ENCODE measurements at places on chromosomes 2 and 18.
A peak's percentile ranks its signal among the peaks of the same experiment; 100 is the strongest.

- DNase-seq: no peak
Observed at GRCh38 chr2:132404056-132404455, 12.5 kb upstream of the GPR39 start.

DNA sequence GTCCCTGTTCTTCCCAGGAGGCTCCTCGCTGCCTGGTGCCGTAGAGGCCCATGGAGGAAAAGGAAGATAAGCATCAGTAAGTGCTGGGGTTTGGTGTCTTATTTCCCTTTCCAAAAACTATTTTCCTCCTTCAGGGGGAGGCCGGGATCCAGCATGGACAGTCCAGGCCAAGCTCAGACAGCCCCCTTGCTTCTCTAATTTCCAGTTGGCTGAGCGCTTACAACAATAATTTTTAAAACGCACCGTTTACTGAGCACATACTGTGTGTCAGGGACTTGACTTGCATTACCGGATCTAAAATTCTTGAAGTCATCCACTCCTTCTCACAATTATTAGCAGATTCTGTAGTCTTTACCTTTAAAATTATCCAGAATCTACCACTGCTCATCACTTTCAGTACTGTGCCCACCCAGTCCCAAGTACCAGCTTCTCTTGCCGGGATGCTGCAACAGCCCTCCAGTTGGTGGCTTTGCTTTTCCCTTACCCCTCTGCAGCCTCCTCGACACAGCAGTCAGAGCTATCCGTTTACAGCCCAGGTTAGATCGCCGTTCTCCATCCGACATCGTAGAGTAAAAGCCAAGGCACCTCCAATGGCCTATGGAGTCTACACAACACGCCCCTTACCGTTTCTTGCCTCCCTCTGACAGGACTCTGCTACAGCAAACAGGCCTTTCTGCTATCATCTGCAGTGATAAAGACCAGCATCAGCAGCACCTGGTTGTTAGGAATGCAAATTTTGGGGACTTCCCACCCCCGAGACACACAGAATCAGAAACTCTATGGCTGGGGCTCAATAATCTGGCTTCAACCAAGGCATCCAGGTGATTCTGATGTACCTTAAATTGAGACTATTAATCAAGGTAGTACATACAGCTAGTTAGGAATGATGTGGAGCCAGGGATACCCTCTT, 75.2 kb upstream of the TSPYL6 start:
- peak; percentile 17 for DNase-seq

DNA sequence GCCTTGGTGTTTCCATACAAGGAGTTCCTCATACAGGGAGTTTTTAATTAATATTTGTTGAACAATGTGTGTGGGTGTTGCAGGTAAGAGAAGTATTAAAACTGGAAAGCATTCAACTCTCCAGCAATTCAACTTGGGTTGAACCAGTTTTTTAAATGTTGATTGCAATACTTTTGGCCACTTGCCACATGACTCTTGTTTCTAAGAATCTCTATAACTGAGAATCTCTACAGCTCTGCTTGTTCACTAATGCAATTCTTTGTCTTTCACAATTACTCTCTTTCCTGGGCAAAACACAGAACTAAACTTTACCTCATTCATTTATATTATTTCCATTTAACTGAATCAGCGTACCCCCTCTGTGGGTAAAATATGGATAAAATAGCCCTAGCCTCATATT, 429.4 kb downstream of the ARHGAP15 start:
- DNase-seq: no peak

GRCh38 chr2:119301413-119301812, 65.2 kb downstream of the C2orf76 start:
- peak; percentile 78 for DNase-seq

- peak; percentile 89 for DNase-seq
Observed at GRCh38 chr2:100036793-100037192, 105.6 kb downstream of the AFF3 start.

DNA sequence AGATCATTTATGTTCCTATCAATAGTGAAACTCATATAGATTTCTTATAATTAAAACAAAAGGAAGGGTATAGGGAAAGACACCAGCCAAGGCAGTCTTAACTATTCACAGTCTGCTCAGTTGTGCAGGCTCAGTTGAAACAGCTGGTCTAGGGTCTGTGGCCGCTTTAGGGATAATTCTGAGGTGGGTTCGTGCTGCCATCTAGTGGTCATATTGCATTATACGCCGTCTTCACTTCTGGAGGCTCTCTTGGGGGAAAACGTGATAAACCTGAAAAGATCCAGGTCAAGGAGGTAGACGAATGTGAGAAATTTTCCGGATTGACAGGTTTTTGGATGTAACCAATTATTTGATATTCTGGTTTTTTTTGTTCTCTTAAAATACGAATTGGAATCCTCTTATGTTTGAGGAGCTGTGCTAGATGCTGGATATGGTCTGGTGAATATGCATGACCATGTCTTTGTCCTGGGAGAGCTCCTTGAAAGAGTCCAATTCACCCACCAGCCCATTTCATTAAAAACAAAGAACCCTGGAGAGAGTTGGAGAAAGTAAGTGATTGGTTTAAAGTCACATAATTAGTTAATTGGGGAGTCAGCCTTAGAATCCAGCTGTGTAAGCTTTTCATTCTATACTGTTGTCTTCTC, 492.4 kb downstream of the PLCL1 start:
- DNase-seq: peak; percentile 69

DNA sequence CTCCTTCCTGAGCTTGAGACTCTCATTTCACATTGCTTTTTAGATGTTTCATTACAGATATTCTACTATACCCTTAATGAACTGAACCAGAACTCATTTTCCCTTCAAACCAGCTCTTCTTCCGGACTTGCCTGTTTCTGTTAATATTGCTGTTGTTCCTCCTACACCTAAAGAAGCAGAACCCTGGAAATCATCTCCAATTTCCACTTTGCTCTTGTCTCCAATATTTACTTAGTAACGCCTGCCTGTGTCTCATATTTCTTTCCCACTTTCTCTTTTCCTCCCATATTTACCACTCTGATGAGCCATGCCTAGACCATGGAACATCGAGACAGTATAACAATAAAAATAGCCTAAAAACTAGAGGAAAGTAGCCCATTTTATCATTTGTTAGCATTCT, 17.9 kb upstream of the GMCL1 start:
- peak; percentile 6 for DNase-seq

DNA sequence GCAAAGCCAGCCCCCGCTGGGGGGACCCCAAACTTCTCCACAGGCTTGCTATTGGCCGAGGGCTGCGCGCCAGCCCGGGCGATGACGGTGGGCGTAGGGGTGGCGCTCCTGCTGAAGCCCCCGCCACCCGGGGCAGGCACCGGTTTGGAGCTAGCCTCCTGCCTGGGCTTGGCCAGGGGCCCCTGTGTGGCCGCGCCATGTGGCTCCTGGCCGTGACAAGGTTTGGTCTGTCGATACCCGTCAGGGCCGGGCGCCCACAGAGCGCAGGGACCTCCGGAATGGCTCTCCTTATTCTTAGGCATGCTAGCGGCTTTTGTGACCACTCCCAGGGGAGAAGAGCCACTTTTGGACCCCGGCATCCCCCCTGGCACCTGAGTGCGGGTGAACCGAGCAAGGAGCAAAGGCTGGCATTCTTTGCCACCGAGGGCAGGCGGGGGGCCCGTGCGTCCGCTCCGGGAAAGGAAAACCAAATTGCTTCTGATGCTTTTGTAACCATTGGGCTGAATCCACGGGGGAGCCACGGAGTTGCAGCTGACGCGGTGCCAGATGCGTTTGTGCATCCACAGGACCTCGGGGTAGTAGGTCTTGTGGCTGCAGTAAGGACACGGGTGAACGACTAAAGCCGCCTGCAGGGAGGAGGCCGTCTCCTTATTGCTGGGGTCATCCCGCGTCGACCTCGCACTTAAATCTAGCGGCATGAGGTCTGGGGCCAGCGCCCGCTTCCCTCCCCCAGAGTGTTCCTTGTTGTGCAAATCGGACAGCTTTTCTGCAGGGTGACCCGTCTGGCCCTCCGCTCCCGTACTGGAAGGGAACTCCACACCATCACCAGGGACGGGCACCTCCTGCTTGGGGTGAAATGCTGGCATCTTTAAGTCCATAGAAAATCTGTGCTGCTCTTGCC, 115.6 kb downstream of the ZNF516 start:
- no peak for DNase-seq

DNA sequence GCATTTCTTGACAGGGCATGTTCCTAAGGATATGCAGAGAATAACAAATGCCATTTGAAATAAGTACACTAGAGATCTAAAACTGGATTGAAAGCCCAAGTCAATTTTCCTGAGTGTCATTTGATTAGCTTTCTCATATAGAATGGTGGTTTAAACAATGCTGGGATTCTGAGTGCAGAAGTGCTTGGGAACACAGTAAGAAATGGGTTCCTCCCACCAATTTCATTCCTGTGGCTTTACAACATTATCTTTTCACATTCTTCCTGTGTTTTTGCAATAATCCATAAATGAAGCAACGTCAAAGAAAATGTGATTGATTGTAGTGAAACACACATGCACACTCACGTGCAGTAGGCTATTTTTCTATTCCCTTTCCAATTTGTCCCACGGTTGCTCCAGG, 1858.4 kb upstream of the PIK3C3 start:
- no peak for DNase-seq

DNA sequence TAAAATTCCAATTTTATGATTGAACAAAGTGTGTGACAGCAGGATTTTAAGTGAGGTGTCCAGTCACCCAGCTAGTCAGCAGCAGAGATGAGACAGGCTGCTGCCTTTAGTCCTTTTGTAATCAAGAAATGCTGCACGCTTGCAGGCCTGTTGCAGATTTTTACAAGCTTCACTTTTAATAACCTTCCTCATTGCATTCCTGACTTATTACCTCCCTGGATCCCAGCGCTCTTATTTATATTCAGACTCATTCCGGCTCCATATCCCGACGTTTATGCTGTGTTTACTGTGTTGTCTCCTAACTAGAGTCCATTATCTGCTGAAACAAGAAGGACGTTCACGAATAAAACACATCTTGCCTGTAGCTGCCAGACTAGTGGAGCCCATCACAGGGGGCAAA, 442.5 kb upstream of the KLHL29 start:
- DNase-seq: no peak

GRCh38 chr2:215727507-215728503, 285.5 kb downstream of the MREG start:
- no peak for DNase-seq

GRCh38 chr2:173584676-173585458, 230.2 kb downstream of the CDCA7 start:
- DNase-seq: no peak

DNA sequence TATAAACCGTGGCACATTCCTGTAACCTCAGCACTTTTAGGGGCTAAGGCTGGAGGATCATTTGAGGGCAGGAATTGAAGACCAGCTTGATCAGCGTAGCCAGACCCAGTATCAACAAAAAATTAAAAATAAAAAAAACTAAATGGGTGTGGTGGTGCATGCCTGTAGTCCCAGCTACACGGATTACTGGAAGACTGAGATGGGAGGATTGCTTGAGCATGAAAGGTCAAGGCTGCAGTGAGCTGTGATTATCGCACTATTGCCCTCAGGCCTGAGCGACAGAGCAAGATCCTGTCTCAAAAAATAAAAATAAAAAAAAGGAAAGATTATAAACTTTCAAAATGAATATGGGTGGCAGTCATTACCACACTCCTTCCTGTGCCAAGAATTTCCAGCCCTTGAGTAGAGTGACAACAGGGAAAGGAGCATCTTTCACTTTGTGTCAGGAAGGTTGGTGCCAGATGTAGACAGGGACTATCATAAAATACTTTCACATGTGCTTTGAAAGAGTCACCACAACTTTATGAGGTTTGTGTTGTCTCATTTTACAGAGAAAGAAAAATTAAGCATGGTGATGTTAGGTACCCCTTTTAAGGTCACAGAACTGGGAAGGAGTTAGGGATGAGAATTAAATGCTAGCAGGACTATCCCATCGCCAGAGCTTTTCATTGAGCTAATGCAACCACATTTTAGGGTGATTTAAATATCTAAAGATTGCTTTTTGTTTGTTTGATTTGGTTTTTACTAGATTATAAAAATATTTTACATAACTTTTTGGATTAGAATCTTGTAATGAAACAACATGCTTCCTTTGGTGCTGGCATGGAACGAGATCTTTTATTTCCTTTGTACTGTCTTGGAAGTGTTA, 1617.4 kb upstream of the ACVR2A start:
- DNase-seq: no peak

GRCh38 chr2:199310771-199311585, 146.8 kb downstream of the SATB2 start:
- DNase-seq: peak; percentile 95

DNA sequence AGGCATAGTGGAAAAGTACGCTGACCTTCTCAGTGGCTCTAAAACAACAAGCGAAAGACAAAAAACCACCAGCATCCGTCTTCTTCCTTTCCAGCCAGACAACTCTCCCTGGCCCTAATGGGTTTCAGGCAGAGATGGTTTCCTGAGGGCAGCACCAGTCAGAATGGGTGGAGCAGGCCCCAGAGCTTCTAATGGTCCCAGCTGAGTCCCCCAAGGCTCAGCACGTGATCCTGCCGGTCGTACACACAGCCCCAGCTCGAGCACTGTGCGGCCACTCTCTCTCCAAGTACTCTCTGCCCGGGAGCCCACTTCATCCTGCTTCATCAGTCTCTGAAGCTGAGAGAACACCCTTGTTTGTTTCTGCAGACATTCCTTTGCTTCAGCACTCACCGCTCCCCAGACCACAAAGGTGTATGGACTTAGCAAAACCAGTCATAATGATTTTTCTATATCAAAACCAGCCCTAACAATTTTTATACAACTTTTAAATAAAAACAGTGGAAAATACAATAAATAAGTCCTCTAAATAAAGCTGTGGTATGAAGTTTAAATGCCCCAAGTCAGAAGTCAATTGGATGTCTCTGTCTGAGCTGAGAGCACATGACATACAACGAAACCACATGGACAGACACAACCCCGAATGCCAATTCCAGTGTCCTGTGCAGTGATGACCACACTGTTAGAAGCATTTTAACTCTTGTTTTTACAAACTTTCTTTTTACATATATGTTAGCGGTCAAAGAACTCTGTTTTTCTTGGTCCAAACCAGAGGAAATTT, 63.9 kb downstream of the PARD6G start:
- DNase-seq: no peak

All from NCI-H69 (cell line).